Epithelial cell of proximal tubule (primary cell): ENCODE measurements at places on chromosomes 4 and X. TPM values are rescaled to one million over a fixed set of nuclear protein-coding genes. Genes with fewer than 3 reads are reported as not detected.
A peak's percentile ranks its signal among the peaks of the same experiment; 100 is the strongest.

GRCh38 chrX:75211976-75212375 is 55.9 kb upstream of the ABCB7 start:
- no peak for DNase-seq

DNA sequence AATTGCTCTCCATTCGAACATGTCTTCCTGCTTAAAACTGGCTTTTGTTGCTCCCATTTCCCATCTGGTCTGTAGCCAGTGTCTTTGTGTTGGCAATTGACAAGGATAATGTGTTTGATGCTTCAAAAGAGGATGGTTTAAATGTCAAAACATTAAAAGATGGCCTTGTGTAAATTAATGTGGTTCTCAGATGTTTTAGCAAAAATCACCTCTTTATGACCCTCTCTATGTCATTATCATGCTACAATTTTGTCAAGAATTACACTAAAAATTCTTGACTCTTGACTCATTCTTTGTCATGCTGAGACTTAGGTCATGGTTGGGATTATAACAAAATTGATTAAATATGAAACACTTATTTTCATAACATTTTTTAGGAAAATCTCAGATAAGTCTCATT is 47.4 kb downstream of the TMEM131L start:
- DNase-seq: no peak

GRCh38 chrX:54819201-54819600 is 11.7 kb downstream of the MAGED2 start:
- DNase-seq: no peak

DNA sequence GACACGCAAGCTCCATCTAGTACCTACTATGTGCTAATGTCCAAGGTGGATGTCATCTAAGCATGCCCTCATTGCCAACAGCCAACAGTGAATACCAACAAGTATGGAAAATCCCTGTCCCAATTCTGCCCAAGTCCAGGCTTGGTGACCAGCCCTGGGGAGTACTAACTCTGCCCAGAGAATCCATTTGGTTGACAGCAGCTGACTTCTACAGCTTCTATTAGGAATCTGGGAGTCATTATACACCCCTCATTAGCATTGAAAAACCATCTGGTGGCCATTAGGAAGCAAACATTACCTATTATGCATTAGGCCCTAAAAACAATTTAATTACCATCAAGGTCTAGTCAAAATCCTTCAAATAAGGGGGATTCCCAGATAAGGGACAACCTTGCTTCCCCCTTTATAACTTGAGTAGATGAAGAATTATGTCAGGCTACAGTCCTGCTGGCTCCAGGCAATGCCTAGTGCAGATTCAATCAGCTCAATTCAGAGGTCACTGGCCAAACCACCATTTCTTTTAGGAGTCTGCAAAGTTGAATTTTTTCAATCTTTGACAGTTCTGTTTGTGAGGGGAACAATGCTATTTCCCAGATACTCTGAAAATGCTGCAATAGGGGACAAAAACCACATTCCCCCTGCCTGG is 228.0 kb upstream of the LDB2 start:
- DNase-seq: no peak

GRCh38 chrX:109632906-109633504 is 8.0 kb upstream of the KCNE5 start:
- DNase-seq: no peak

GRCh38 chr4:172648471-172648870 is 520.1 kb upstream of the GALNT7 start:
- DNase-seq: no peak

DNA sequence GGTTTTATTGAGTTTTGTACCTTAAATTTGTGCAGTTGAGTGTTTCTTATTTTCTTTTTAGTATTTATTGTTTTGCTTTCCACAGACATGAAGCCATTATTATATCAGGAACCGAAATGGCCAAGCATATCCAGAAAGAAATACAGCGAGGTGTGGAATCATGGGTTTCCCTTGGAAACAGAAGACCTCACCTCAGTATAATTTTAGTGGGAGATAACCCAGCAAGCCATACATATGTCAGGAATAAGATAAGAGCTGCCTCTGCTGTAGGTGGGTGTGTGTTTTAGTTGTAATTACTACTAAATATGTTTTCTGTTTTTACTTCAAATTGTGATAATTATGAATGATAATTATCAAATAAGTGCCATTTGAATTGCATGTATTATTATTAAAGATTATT is 16.5 kb downstream of the MTHFD2L start:
- no peak for DNase-seq

DNA sequence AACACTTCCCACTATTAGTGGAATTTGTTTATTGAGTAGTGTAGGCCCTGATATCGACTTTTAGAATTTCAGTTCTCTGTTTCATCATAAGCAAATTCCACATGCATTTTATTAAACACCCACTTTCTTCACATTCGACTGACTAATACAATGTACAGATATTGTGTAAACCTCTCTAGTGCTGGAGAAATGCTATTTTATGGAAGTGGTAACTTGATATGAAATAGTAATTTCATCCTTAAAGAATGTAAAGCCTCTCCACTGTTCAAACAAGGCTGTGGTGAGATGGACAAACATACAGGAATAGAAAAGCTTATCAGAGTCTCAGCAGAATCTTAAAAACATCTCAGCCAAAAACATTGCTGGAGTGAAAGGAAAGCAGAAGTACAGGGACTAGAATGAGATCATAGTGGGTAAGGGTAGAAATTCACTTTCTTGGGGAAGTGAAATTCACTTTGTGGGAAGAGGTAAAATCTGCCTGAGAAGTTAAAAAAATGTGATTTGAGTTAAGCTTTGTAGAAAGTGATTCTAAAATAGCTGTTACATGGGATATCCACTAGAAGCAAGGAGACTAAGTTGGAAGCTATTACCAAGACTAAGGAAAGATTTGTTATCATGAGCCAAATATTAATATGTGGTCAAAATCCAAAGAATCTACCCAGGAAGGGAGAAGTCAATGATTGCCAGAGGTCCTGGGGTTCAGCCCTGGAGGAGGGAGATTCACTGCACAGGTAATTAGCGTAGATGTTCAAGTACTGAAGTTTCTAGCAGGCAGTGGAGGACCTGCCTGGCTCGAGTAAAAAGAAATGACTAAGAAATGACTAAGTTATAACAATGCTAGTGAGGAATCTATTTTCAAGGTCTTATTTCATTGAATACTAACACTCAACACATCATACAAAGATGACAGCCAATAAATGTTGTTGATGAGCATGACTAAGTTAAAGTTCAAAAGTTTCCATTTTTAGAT is 398.3 kb upstream of the FAM47C start:
- DNase-seq: no peak

- DNase-seq: peak; percentile 61
These were observed 260.9 kb downstream of the GLUD2 start for GRCh38 chrX:121308276-121308805.

DNA sequence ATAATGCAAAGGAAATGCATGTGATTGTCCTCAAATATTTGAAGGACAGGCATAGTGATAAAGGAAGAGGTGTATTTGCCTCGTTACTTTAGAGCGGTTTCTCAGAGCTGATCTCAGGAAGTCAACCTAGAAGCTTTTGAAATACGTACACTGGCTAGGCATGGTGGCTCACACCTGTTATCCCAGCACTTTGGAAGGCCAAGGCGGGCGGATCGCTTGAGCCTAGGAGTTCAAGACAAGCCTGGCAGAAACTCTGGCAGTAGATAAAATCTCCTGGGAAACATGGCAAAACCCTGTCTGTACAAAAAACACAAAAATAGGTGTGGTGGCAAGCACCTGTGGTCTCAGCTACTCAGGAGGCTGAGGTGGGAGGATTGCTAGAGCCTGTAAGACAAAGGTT is 24.9 kb downstream of the SMARCAD1 start:
- no peak for DNase-seq

DNA sequence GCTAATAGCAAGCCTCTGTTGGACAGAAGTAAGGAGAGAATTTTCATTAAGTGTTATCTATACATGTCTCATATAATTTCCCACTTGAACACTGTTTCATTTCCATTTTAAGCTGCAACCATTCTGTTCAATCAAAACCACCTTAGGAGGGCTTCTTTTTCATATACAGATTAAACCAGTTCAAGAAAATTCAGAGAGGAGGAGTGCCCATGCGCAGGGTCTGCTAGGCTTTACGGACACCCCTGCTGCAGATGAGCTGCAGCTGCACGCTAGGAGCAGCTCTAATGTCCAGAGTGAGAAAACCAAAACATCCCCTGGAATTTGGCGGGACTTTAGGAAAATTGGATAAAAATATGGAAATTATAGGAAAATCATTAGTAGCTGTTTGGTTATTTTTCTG is 541.0 kb downstream of the SPRY1 start:
- DNase-seq: no peak

GRCh38 chr4:153887217-153887616 is 98.3 kb upstream of the SFRP2 start:
- no peak for DNase-seq

DNA sequence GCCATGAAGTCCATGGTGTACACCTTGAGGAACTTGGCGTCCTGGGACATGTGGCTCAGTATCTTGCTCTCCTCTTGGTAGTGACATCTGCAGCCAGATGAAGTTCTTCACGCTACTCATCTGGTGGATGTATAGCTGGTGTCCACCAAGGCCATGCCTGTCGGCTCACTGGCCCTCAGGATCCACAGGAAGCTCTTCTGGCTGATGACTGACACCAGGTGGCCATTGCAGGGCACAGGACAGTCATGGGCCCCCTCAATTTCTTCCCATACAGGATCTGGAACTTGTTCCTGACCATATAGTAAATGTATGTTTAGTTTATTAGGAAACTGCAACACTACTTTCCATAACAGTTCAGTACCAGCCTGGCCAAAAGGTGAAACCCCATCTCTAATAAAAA is 10.3 kb upstream of the CLCN5 start:
- no peak for DNase-seq

GRCh38 chr4:11814758-11815157 is 386.1 kb upstream of the HS3ST1 start:
- DNase-seq: no peak

GRCh38 chrX:71579990-71580380 is 1.7 kb downstream of the GCNA start:
- DNase-seq: no peak

GRCh38 chrX:154020536-154021115 is 924 bp upstream of the IRAK1 start:
- no peak for DNase-seq

- no peak for DNase-seq
These were observed 151.0 kb downstream of the VCX3A start for GRCh38 chrX:6383917-6384316.

DNA sequence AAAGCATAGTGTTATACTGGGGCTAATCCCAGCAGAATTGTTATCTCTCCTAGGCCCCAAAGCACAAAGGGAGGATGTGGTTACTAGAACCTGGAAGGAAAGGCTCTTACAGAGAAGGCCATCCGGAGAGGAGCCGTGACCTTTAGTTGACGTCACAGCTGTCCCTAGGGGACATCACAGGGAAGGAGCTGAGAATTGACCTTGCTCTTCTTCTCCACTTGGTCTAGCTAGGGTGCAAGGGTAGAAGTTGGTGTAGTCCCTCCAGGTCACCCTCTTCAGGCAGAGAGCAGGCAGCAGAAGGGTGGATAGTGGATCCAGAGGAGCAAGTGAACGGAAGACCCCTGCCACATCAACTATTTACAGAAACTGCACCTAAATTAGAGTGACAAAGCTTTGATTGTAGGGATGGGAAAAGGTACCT is 22.8 kb upstream of the FGF2 start:
- no peak for DNase-seq

DNA sequence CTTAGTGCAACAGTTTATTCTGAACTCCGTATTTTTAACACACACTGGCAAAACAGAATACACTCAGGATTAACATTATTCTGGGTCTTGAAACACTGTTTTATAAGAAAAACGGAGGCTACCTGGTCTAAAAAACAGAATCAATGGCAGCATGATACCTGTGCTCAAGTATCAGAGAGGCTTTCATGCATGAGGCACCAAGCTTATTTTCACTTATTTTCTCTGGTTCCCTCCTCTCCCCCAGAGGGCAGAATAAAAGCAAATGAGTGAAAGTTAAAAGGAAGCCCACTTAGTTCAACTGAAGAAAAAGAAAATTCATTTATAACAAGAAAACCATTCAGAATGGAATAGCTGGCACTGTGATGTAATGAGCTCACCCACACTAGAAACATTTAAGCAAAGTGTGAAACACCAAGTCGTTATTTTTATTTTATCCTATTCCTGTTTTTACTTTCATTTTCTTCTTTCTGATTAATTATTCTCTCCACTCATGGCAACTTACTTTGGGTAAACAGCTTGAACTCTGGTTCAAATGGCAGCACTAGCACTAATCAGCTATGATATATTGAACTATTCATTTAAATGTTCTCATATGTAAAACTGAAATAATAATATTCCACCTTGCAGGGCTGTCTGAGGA is 211.8 kb downstream of the PPP3CA start:
- DNase-seq: no peak

GRCh38 chrX:109773374-109773773 is 40.3 kb upstream of the ACSL4 start:
- DNase-seq: no peak

- DNase-seq: no peak
These were observed 59.7 kb upstream of the VCX3B start for GRCh38 chrX:8404926-8405325.

- DNase-seq: no peak
These were observed 395.1 kb downstream of the RAB28 start for GRCh38 chr4:13088726-13089658.

GRCh38 chr4:7192252-7193029 is at the start of gene SORCS2:
SORCS2 (plus strand) TSS chr4:7192538.
- DNase-seq: no peak

DNA sequence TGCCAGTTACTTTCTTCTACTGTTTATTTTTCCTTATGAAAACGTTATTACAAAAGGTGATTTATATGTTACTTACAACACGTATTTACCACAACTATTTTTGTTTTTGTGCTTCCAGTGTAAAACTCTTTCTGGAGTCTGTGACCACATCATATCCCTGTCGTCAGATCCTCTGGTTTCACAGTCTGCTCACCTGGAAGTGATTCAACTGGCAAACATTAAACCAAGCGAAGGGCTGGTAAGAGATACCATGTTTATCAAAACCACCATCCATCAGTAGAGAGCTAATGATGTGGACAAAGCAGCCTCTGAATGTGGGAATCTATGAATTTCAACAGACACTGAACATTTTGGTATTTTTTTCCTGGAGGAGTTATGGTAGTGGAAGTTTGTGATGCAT is 116.1 kb downstream of the CNKSR2 start:
- no peak for DNase-seq

GPR34 gene
- total RNA-seq: not detected in 2 replicates

USP26 gene
- not detected in 2 replicates for total RNA-seq

PPP2R2C gene
- not detected in 2 replicates for total RNA-seq

DMD gene
- total RNA-seq: 1.3 and 2.0 TPM in 2 replicates

MAGEA10 gene
- not detected in 2 replicates for total RNA-seq

MAOA gene
- total RNA-seq: 3.5 and 4.3 TPM in 2 replicates

CYLC1 gene
- not detected in 2 replicates for total RNA-seq

XAGE1B gene
- not detected in 2 replicates for total RNA-seq

ASB9 gene
- 6.3 and 9.6 TPM in 2 replicates for total RNA-seq

PPEF1 gene
- total RNA-seq: not detected in 2 replicates

PPP1R2C gene
- total RNA-seq: not detected in 2 replicates

SULT1B1 gene
- total RNA-seq: not detected in 2 replicates

NWD2 gene
- not detected in 2 replicates for total RNA-seq

SLC4A4 gene
- total RNA-seq: 4.6 and 5.6 TPM in 2 replicates

FRG2 gene
- not detected in 2 replicates for total RNA-seq

PTPN13 gene
- total RNA-seq: 16.3 and 19.8 TPM in 2 replicates

RNF212 gene
- total RNA-seq: 3.5 and 8.1 TPM in 2 replicates
